ENCODE measurements at places on chromosomes 2 and 18.

DNA sequence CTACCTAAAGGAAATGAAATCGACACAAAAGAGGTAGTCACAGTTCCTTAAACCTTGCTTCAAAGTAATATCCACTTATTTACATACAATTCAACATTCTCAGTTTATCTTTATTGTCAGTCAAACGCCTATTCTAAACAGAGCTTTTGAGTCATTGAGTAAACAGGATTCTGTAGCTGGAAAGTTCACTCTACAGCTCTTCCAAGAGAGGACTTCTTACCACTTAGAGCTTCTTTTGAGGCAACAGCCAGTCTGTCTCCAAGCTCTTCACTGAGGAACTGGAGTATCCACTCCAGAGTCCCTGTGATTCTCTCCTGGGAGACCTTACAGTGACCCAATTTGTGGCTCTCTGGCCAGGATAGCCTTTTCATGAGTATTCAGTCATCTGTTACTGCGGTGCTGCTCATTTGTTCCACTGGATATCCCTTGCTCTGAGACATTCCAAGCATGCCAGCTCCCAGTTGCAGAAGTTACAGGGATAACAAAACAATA is 210.9 kb upstream of the OSR1 start:
- DNase-seq = no peak

DNA sequence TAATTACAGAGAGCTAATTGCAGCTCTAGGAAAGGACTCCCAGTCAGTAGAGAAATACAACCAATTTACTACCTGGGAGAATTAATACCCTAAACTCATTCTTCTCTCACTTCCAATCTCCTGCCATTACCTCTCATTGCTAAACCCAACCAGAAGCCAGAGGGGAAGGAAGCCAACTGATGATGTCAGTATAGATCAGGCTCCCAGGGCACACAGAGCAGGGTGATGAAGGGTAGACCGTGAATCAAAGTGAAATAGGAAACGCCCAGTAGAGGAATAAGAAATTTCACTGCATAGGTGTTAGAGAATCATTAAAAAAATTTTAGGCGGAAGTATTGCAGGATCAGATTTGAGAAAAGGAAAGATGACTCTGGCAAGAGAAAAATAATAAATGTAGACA is 456.8 kb upstream of the NXPH2 start:
- no peak for DNase-seq

DNA sequence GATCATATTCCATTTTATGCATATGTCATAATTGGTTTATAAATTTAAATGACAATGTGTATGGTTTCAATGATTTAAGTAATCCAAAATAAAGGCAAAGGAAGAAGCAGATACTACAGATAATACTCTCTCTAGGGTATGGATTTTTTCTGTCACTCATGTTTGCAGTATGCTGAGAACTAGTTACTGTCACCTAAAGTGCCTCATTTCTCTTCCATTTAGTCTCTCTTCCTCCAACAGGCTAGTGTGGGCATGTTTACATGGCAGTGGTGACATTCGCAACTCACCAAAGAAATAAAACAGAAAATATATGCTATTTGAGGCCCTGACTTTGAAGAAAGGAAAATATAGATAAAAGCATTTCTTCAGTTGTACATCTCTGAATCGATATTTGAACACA is 1460.4 kb upstream of the ZEB2 start:
- no peak for DNase-seq

GRCh38 chr18:45463451-45463850 is 151.8 kb upstream of the SLC14A2 start:
- DNase-seq = no peak

- DNase-seq = peak; percentile 52
Observed at GRCh38 chr18:46174342-46175041, 70.3 kb downstream of the HAUS1 start.

- peak; percentile 43 for DNase-seq
Observed at GRCh38 chr2:101328474-101329007, 20.0 kb upstream of the RNF149 start.

DNA sequence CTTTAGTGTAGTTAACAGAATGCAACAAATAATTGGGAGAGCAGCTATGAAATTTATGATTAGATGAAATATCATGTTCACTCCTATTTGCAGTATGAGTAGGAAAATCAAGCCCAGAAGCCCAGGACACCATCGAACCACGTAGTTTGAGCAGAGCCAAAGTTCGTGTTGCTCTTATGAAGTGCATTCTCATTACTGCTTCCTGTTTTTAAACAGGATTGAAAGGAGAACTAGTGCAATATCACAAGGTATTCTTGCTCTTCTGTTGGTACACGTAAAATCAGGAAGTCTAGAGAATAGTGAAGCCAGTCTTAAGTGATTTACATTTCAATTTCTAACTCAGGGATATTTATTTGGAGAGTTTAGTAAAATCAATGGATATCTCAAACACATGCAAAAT is 21.1 kb downstream of the ARHGAP15 start:
- DNase-seq = no peak

- DNase-seq = peak; percentile 6
Observed at GRCh38 chr2:240931319-240931949, 25.3 kb downstream of the CROCC2 start.

DNA sequence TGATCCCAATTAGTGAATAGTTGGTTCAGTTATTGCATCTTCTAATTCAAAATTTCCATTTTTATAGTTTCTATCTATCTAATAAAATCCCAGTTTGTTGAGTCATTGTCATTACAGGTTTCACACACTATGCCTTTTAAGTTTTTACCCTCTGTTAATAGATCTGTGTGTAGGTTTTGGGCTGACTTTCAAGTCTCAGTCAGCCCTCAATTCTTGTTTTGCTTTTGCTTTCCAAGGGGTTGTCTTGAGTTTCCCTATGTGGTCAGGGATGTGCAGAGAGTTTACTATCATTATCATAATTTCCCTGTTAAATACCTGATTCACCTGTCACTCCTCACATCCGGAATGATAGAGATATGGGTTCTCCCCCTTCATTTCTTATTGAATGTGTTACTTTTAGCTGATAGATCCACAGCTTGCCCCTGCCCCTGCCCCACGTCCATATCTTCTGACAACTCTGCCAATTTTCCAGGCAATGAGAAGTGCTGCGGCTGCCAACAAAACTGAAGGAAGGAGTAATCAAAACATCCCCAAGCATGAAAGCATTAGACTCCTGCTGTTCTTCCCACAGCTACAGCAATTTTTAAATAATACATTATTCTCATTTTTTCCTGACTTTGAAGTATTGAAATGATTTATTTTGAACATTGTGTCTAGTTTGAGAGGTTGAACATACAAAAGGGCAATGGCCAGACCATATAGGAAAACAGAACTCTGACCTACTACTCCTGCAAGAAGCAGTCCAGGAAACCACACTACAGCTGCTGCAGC is 1064.8 kb downstream of the SUCLG1 start:
- no peak for DNase-seq

GRCh38 chr2:104873689-104874054 is 19.8 kb downstream of the POU3F3 start:
- DNase-seq = no peak

DNA sequence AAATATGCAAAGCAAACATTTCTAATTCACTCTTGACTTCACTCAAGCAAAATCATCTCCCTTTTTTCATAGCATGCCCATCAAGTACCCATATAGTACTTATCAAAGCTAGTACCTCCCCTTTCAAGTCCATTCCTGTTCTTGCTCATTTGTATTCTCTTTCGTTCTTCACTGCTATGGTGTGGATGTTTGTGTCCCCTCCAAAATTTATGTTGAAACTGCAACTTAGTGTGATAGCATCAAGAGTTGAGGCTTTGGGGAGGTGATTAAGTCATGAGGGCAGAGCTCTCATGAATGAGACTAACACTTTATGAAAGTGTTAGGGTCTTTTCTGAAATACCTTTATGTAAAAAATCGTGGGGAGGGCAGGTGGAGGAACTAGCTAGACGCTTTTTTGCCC is 52.9 kb downstream of the RNU4ATAC start:
- no peak for DNase-seq

DNA sequence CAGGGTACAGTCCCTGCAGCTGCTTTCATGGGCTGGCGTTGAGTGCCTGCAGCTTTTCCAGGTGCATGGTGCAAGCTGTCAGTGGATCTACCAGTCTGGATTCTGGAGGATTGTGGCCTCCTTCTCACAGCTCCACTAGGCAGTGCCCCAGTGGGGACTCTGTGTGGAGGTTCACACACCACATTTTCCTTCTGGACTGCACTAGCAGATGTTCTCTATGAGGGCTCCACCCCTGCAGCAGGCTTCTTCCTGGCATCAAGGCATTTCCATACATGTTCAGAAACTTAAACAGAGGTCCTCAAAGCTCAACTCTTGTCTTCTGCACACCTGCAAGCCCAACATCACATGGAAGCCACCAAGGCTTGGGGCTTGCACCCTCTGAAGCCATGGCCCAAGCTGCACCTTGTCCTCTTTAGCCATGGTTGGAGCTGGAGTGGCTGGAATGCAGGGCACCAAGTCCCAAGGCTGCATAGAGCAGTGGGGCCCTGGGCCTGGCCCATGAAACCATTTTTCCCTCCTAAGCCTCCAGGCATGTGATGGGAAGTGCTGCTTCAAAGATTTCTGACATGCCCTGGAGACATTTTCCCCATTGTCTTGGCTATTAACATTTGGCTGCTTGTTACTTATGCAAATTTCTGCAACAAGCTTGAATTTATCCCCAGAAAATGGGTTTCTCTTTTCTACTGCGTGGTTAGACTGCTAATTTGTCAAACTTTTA is 250.2 kb upstream of the COPS8 start:
- DNase-seq = no peak
